Breast epithelium (tissue), 4 donors: ENCODE measurements at places on chromosomes 1 and 21. TPM values are rescaled to one million over a fixed set of nuclear protein-coding genes. Genes with fewer than 3 reads are reported as not detected.

SMAP2 gene
- 27.2 TPM for total RNA-seq

SLFNL1 gene
- 0.29 TPM for total RNA-seq

KCNK1 gene
- 9.1 TPM for total RNA-seq

CDK11B gene
- total RNA-seq: 30.3 TPM

CFHR1 gene
- not detected for total RNA-seq

SIM2 gene
- 0.32 TPM for total RNA-seq

WASF2 gene
- 41.6 TPM for total RNA-seq

ATP1A4 gene
- 4.5 TPM for total RNA-seq

SPRR4 gene
- not detected for total RNA-seq

TNNT2 gene
- 2.6 TPM for total RNA-seq

RPTN gene
- not detected for total RNA-seq
